Brain microvascular endothelial cell (primary cell): ENCODE measurements at places on chromosomes 4 and X.
A peak's percentile ranks its signal among the peaks of the same experiment; 100 is the strongest.

- DNase-seq: no peak
Observed at GRCh38 chrX:81229229-81229628, 27.3 kb downstream of the SH3BGRL start.

DNA sequence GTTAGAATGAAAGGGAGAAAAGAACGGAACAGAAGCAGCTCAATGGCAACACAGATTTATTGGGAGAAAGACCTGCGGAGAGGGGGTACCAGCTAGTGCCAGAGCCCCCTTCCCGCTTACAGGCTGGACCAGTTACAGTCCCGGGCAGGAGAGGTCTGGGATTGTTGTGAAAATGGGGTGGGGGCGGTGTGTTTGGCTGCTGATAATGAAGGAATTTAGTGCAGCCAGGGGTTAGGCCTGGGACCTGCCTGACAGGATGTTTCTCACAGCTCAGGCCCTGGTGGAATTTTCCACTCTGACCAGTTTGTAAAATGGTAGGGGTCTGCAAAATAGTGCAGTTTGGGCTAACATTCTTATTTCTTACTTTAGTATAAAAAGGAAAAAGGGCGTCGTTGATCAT is 75.4 kb upstream of the SPIN4 start:
- no peak for DNase-seq

DNA sequence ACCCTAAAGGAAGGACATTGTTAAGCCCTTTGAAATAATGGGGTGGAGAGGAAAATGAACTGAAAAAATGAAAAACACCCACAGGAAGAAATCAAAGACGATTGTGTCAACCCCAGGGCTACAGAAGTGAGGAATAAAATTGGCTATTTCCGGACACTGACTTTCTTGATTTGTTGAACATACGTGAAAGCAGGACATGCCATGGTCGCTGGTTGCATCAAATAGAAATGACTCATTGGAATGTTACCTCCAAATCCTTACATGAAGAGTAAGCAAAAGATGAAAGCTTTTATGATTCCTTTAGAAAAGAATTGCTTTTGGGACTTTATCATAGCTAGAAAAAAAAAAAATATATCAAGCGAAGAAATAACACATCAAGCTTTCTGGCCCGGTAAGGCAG is 75.3 kb downstream of the DCUN1D4 start:
- DNase-seq: no peak

GRCh38 chr4:43619219-43619618 is 726.7 kb downstream of the GRXCR1 start:
- no peak for DNase-seq

DNA sequence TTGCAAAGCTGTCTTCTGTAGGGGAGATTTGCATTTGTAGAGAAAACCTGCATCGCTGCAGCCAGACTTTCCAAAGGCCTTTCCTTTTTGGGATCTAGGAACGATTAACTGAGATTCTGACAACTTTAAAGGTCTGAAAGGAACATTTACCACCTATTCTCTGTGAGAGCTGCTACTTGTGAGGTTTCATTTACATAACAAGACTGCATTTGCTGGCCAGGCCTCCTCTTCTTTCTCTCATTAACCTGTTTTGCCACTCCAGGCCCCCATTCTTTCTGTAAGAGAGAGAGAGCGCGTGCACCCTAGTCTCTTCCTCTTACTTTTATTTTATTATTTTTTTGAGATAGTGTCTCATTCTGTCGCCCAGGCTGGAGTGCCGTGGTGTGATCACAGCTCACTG is 31.6 kb downstream of the TMEM31 start:
- DNase-seq: no peak

DNA sequence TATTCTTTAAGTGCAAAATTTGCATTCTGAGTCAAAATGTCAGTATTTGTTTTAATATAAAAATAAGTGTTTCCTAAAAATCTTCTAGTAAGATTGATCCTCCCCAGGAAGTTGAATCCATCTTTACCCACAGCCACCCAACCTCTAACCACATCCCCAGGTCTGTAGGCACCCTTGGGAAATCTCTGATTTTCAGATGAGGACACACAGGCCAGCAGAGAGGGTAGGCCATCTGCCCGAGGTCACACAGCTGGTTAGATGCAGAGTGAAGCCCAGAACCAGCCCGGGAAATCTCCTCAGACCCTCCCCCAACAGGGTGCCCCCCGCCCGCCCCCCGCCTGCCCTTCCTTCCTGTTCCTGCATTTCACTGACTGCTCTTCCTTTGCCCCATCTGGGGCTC is 277.5 kb downstream of the FBXW7 start:
- no peak for DNase-seq

DNA sequence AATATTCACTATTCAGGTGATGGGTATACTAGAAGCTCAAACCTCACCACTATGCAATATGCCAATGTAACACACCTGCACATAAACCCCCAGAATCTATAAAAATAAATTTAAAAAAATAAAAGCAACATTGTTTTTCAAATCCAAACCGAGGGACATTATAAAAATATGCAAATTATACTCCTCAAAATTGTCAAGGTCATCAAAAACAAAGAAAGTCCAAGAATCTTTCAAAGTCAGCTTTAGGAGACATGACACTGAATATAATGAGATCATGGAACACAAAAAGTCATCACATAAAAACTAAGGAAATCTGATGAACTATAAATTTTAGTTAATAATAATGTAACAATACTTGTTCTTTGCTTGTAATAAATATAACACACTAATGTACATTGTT is 43.2 kb upstream of the AR start:
- no peak for DNase-seq

- DNase-seq: no peak
Observed at GRCh38 chrX:24526616-24527015, 61.5 kb downstream of the PDK3 start.

GRCh38 chrX:87434618-87435017 is 83.0 kb upstream of the KLHL4 start:
- no peak for DNase-seq

DNA sequence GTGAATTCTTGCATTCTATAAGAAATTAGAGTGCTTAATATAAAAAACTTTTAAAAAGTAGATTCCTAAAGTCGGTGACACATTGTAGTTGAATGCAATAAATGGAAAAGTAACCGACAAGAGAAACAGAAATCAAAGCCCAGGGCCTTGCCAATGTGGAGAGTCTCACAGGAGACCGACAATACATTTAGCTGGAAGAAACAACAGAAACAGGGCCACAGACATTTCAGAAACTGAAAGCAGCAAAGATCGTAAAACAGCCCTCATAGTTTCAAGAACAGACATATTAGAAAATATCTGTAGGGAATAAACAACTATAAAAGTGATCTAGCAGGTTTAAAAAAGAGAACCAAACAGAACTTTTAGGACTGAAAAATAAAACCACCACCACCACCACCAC is 49.5 kb downstream of the STAP1 start:
- DNase-seq: no peak

- DNase-seq: no peak
Observed at GRCh38 chrX:77085372-77085771, 361.8 kb upstream of the FGF16 start.

DNA sequence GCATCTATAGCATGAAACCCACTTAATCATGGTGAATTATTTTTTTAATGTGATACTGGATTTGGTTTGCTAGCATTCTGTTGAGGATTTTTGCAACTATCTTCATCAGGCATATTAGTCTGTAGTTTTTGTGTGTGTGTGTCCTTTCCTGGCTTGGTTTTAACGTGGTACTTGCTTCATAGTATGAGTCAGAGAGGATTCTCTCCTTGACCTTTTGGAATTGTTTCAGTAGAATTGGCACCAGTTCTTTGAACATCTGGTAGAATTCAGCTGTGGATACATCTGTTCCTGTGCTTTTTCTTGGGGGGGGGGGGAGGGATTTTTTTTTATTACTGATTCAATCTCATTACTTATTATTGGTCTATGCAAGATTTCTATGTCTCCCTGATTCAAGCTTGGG is 232.0 kb upstream of the KLF8 start:
- no peak for DNase-seq

GRCh38 chrX:152154050-152154449 is 15.7 kb upstream of the MAGEA10 start:
- no peak for DNase-seq

GRCh38 chrX:21989384-21989783 is 42.7 kb upstream of the PHEX start:
- no peak for DNase-seq

DNA sequence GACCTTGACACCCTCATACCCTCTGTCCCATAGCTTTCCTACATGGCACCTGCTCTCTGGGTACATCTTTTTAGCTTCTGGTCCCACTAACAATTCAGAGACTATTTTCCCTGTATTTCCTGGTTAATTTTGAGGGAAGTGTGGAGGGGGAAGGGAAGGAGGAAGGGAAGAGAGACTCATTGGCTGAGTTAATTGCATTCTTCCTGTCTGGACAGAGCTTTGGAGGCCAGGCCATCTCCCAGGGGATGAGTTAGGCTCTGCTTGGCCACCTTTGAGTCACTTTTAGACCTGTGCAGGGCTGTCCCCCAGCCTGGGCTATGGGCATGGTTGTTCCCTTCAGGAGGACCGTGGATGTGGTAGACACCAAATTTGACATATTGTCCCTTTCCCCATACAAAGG is 167.9 kb upstream of the PGRMC2 start:
- DNase-seq: no peak

- no peak for DNase-seq
Observed at GRCh38 chr4:64784125-64784524, 374.9 kb upstream of the TECRL start.

GRCh38 chrX:112094729-112095128 is 12.2 kb upstream of the TRPC5 start:
- no peak for DNase-seq

GRCh38 chr4:158020176-158020575 is 152.6 kb downstream of the GASK1B start:
- DNase-seq: peak; percentile 90

DNA sequence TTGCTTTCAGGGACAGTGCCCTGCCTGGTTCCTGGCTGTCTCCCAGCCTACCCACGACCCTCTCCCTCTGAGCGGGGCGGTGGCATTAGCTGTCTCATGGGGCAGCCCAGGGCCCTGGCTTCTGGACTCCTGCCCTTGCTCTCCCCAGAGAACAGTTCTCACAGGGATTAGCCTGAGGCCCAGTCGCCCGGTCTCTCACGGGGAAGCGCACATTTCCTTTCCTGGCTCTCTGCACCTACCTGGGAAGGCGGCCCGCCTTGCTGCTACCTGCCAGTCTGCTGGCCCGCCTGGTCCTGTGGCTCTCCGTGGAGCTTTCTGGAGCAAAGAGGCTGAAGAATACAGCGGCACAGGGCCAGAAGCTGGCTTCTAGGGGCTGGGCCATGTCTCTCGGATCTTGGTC is 128.4 kb downstream of the FHDC1 start:
- no peak for DNase-seq

DNA sequence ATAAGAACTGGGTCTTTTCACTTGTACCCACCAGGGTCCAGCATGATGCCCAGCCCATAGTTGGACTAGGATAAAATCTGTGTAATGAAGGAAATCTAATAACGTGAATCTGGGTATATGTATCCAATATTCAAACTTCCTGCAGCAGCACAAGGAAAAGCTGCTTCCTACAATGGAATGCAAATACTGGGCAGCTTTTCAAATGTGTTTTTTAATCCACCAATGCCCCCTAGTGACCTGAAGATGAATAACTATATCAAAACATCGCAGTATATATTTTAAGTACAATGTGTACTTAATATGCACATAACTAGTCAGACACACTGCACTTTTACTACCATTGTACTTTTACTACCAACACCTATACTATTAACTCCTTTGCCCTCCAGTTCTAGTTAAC is 5.3 kb downstream of the APOO start:
- DNase-seq: peak; percentile 50

- no peak for DNase-seq
Observed at GRCh38 chrX:334331-334891, 15.8 kb upstream of the GTPBP6 start.

- no peak for DNase-seq
Observed at GRCh38 chr4:54913751-54914526, 211.5 kb downstream of the KDR start.

DNA sequence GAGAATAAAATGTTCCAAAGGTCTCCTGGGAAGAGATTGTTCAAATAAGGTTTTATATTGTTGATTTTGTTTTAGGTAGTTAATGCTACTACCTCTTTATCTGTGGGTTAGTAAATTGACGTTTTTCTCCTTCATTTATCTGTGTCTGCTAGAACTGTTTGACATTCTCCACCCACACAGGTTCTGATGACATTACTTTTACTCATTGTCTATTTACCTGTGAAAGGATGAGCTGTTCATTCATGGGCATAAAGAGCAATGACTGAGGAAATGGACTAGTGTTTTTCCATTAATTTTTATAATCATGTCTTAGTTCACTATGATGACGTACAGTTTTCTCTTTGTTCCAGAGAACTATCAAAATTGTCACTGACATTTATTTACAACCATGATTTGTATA is 75.6 kb downstream of the CPE start:
- no peak for DNase-seq

GRCh38 chr4:4849524-4850193 is 9.8 kb upstream of the MSX1 start:
- DNase-seq: no peak

DNA sequence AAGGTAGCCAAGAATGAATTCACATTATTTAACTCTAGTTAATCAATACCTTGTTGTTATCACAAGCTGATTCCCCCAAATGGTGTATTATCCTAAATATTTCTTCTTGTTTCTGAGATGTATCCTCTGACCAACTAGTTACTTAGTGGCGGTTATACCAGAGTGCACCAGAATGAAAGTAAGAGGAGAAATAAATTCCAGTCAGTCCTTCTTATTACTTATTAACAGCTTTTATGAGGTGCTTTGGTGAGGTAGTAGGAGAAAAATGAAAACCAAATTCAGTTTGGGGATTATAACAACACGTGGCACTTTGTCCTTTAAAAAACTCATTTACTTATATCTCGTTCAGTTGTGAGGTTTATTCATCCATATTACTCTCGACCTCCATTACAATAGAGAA is 101.9 kb downstream of the AMMECR1 start:
- no peak for DNase-seq

DNA sequence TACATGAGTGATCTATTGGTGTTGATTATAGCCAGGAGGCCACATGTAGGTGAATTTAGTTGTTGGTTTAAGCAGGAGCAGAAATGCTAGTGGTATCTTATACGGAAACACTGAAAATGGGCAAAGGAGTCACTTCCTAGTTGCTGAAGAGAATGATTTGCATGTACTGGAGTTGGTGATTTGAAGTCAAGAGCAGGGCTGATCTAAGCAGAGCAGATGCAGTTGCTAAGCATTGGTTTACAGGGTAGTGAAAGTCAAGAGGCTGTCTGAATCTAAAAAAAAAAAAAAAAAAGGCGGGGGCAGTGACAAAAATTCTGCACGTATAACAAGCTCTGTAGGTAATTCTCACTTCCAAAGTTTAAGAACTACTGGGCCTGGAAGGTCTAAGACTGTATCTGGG is 90.4 kb upstream of the HPRT1 start:
- DNase-seq: no peak

DNA sequence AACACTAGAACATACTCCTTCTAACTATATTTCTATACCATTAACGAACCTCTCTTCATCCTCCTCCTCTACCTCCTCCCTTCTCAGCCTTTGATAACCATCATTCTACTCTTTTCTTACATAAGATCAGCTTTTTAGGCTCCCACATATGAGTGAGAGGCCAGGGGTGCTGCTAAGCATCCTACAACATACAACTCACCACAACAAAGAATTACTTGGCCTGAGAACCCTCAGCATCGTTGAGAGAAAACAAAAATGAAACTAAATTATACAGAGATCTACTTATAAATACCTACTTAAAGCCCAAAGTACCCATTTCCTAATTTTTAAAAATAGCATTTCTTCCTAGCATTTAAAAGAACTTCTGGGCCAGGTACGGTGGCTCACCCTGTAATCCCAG is 77.7 kb downstream of the CC2D2A start:
- no peak for DNase-seq
